ENCODE measurements at places on chromosomes 11 and 22.

DNA sequence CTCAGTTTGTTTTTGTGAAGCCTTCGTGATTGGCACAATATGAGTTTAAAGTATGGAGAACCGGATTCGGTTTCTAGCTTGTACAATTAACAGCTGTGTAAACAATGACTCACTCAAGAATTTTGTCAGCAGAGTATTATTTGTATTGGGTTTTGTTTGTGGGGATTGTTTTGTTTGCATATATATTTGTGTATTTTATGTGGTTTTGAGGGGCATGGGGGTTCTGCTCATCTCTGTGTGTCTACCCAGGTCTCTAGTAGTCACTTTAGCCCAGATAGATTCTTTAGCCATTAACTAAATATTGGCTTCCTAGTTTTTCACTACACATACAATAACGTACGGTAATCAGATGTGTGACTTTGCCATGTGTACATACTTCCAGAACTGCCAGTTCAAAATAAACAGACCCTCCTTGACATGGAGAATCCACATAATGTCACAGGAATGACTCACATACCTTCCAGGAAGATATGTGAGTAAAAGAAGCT is 7.5 kb upstream of the MS4A7 start:
- no peak for DNase-seq

DNA sequence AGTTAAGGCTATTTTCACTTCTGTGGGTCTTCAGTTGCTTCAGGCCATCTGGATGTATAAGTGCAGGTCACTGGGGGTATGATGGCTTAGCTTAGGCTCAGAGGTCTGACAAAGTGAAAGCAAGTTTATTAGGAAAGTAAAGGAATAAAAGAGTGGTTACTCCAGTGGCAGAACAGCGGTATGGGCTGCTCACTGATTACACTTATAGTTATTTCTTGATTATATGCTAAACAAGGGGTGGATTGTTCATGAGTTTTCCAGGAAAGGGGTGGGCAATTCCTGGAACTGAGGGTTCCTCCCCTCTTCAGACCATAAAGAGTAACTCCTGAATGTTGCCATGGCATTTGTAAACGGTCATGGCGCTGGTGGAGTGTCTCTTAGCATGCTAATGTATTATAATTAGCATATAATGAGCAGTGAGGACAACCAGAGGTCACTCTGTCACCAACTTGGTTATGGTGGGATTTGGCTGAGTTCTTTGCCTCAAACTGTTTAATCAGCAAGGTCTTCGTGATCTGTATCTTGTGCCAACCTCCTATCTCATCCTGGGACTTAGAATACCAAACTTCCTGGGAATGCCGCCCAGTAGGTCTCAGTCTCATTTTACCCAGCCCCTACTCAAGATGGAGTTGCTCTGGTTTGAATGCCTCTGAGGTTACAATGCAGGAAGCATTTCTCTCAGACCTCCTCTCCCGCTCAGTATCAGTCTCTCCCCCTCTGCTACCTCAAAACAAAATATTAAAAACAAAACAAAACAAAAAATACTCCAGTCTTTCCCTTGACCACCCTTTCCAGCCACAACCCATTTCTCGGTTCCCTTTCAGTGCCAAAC is 106.6 kb upstream of the SLC22A12 start:
- peak; percentile 6 for DNase-seq

DNA sequence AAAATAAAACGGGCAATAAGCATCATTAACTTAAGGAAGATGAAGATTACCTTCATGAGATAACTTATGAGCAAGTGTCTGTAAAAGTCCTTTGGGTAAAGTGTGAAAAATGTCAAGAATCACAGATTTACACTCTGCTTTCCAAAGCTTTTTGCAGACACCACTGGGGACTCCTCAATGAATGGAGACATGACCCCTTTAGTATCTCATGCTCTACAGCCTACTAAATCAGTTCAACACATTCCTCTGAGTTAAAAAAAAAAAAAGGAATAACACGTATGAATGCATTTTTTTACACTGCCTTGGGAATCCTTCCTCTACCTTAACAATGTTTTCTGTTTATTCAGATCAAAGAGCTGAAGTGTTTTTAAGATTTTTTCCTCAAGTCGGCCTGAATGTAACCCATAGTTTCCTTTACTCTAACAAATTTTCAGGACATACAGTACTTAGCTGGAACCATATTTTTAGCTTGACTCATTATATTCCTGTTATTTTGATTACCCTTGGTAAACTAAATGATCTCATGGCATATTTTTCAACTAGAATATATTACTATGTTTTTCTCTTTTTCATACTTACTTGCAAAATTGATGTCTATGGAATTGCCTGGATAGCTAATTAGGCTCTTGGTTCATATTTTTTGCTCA is 25.9 kb upstream of the RAB30 start:
- no peak for DNase-seq

DNA sequence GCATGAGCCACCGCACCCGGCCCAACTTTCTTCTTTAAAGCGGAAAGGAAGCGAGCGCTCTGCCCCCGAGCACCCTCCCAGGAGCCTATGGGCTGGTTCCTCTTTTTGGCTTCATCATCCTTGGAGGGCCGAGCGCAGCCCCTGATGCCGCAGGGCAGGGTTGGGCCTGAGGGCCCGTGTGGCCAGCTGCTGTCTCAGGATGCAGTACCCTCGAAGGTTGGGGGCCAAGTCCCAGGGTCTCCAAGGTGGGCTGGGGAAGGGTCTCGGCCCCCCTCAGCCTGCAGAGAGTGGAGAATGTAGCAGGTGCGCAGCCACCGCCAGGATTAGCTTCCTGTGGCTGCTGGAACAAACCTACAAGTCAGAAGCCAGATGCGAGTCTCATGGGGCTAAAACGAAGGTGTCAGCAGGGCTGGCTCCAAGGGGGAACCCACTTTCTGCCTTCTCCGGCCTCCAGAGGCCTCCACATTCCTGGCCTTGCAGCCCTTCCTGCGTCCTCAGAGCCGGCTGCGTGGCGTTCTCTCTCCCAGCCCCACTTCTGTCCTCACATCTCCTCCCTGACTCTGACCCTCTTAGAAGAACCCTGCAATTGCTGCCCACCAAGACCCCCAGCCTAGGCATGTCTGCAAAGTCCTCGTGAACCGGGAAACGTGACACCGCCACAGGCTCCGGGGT is 2.9 kb downstream of the PANX2 start:
- DNase-seq: no peak

- no peak for DNase-seq
Measured at GRCh38 chr22:33838644-33839043, 81.6 kb downstream of the LARGE1 start.

DNA sequence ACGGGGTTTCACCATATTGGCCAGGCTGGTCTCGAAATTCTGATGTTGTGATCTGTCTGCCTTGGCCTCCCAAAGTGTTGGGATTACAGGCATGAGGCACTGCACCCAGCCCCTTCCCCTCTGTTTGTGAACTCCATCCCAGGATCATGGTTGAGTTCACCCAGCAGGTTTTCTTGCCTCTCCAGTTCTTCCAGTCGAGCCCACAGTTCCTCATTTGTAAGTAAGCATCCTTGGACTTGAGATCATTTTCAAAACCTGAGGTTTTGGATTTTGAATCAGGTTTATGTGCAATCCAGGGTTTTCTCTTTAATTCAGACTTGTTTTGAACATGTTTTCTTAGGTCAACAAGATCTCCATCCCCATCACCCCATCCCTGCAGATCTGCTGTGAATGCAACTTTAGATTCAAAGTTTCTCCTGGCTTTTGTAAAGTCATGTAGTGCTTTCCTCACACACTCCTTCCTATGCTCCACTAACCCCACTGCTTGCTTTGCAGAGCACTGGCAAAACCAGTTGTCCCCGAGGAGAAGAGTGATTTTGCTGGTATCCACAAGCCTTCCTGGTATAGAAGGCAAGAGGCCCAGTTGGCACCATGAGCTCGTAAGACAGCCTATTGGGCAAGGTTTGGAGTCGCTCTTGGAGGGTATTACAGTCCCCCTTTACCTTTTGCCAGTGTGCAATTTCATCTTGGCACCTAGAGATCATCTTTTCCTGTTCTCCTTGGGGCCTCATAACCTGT is 14.7 kb upstream of the VPREB1 start:
- DNase-seq: no peak

GRCh38 chr11:118328745-118329144 is 13.8 kb downstream of the CD3D start:
- DNase-seq: no peak

DNA sequence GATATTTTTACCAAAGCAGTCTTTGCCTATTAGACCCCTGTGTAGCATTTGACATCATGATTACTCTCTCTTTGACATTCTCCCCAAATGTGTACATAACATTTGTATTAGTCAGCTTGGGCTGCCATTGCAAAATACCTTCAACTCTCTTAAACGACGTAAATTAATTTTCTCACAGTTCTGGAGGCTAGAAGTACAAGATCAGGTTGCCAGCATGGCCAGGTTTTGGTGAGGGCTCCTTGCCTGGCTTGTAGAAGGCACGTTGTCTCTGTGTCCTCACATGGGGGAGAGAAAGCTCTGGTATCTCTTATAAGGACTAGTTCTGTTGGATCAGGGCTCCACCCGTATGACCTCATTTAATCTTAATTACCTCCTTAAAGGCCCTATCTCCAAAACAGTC is 12.3 kb upstream of the DLAT start:
- DNase-seq: no peak

GRCh38 chr11:11882539-11882938 is 40.8 kb downstream of the USP47 start:
- no peak for DNase-seq

DNA sequence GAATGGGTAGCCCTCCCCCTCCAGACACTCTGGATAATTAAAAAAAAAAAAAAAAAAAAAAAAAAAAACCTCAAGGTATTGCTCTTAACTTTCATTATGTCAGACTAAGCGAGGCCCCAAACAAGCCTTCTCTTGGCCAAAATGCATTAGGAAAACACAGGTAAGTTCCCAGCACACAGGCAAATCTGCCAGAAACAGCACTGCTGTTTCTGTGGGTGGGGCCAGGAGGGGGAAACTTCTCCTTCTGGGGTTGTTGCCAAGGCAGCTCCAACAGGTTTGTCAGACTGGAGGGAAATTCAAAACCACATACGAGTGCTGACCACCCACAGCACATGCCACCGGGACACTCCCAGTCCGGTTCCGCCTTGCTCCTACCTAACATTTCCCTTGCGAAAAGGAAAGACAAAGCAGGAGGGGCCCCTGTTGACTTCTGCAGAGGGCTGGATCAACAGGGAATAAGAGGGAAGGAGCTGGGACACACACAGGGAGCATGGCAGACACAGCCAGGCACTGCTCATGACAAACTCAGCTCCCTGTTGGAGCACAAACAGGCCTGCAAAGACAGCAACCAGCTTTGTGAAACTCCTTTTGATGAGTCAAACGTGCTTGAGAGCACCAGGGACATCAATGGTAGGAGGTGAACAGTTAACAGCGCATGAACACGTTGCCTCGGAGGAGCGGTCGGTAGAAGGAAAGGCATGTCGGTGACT is 55.0 kb downstream of the MYH9 start:
- peak; percentile 79 for DNase-seq

- DNase-seq: no peak
Measured at GRCh38 chr11:17643506-17644405, 75.6 kb upstream of the MYOD1 start.

DNA sequence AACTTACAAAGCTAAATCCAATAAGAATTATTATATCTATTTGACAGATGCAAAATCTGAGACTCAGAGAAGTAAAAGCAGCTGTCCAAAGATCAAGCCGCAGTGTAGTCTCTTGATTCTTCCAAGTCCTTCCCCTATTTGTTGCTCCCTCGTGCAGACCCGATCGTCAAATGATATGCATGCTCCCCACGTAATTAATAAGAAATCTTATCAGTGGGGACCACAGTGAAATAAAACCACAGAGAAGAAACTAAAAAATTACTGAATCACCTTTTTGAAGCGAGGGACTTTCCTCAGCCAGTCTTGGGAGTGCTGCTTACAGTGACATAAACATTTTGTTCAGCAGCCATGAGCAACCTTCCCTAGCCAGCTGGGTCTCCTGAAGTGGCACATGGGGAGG is 64.6 kb downstream of the SERGEF start:
- no peak for DNase-seq

GRCh38 chr22:42651134-42651533 is 1.9 kb upstream of the CYB5R3 start:
- no peak for DNase-seq

- DNase-seq: peak; percentile 85
Measured at GRCh38 chr11:72040491-72041363, 39.6 kb downstream of the NUMA1 start.

- no peak for DNase-seq
Measured at GRCh38 chr11:86508604-86509587, 134.2 kb downstream of the CCDC81 start.

DNA sequence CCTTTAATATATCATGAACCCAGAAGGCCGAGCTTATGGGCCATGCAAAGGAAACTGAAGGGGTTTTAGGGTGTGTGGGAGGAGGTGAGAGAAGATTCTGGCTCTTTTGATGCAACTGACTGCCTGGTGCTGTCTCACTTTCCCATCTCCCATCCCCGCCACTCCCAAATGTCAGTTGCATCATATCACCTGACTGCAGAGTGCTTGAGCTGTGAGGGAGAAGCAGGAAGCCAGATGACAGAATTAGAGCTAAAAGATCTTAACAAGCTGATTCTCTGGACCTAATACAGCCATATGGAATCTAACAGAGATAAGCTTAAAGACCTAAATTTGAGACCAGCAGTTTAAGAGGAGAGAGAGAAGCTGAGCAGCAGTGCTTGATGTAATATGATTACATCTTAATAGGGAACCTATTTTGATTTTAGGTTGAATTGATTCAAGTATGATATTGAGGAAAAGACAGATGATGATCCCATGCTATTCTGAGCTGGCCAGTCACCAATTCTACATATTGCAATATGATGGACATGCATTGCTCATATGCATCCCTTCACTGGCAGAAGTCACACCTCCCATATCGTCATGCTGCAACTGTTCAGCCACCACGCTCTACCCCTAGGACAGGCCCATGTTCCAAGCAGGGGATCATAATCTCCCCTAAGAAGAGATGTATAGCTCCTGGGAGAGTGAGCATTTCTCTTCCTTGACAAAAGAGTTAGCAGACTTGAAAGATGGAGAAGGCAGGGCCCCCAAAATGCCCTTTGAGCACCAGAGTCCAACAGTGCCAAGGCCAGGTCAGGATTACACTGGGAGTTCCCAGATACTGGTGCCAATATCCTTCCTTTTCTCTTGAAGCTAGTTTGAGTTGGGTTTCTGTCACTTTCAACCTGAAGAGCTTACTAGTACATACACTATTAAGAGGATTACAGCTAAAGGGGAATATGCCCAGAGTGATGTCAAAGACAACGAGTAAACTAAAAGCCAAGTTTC is 44.9 kb downstream of the PLEKHA7 start:
- DNase-seq: no peak

DNA sequence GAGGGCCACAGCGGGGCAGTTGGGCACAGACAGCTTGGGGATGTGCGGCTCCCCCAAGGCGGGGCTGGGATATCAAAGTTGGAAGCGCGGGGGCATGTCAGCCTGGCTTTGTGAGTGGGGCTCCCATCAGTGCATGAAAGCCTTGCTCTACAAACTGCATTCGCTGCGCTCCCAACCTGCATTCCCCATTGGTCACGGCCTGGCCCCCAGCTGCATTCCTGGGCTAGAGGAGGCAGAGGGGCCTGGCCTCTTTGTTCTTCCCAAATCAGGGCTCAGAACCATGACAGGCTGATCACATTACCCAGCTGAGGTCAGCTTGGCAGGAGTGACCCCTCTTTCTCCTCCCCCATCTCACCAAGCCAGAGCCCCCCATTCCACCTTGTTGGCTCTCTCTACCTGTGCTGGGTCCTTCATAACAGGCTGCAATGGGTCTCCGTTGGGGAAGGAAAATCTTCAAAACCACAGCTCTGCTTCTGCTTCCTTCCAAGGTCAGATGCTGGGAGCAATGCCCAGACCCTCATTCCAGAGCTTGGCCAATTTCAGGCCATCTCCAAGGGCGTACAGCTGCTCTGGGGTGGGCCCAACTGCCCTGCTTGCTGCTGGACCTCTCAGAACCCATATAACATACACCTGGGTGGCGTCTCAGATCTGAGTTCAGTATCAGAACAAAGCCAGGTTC is 38.7 kb upstream of the CDON start:
- DNase-seq: no peak
